ENCODE measurements at places on chromosomes 11 and 22. TPM values are rescaled to one million over a fixed set of nuclear protein-coding genes. Genes with fewer than 3 reads are reported as not detected.

DNA sequence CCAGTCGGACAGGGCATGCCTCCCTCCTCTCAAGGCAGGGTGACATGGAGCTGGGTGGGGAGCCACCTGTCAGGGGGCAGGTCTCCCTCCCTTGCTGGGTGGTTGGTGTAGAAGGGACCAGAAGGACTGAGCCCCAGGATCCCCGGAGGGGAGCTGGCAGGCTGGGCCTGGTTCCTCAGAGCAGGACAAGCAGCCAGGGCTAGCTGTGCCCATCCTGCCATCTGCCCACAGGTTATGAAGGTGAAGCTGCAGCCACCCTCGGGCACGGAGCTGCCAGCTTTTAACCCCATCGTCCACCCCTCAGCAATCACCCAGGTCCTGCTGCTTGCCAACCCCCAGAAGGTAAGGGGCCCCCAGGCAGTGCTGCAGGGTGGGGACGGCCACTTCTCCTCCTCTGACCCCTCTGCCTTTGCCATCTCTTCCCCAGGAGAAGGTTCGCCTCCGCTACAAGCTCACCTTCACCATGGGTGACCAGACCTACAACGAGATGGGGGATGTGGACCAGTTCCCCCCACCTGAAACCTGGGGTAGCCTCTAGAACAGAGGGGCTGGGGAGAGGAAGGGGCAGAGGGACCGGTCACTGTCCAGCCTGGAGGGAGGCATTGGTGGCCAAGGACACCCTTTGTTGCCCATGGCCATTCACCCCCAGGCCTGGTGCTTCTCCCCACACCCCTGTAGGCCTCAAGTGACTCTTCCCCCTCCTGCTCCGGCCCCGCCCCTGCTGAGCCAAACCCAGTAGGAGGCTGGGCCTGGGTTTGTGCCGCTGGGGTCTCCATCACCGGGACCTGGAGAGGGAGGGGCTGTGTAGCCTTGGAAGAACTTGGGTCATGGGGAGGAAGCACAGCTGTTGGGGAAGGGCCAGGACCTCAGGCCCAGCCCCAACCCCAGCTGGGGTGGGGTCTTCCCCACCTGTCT, 7.0 kb upstream of the SH3BP1 start:
- no peaks in the 10 kb centered on the region for H3K27me3 ChIP-seq
- H3K4me1 ChIP-seq: peaks cover 23% of the 10 kb centered on the region
- no peak for DNase-seq
- H3K36me3 ChIP-seq: peaks cover 22% of the 10 kb centered on the region

GRCh38 chr11:126993599-126993998, 7.0 kb downstream of the KIRREL3 start:
- H3K4me1 ChIP-seq: peaks cover 2% of the 10 kb centered on the region
- no peaks in the 10 kb centered on the region for H3K36me3 ChIP-seq
- DNase-seq: no peak
- H3K27me3 ChIP-seq: no peaks in the 10 kb centered on the region

- H3K4me3 ChIP-seq: no peak overlapping the region
- no peak overlapping the region for H3K27ac ChIP-seq
- no peaks in the 10 kb centered on the region for H3K36me3 ChIP-seq
- DNase-seq: no peak
- H3K4me1 ChIP-seq: peaks cover 28% of the 10 kb centered on the region
- no peaks in the 10 kb centered on the region for H3K27me3 ChIP-seq
These were observed 109.6 kb downstream of the TRIM29 start for GRCh38 chr11:120028181-120028896.

- no peaks in the 10 kb centered on the region for H3K27me3 ChIP-seq
- no peaks in the 10 kb centered on the region for H3K36me3 ChIP-seq
- no peaks in the 10 kb centered on the region for H3K4me1 ChIP-seq
- H3K4me3 ChIP-seq: no peak overlapping the region
- H3K27ac ChIP-seq: peak overlapping the region; percentile 34
These were observed 26.2 kb downstream of the UBASH3B start for GRCh38 chr11:122681735-122682134.

- no peak overlapping the region for H3K4me3 ChIP-seq
- H3K36me3 ChIP-seq: peaks cover 42% of the 10 kb centered on the region
- no peak overlapping the region for H3K27ac ChIP-seq
- peaks cover 11% of the 10 kb centered on the region for H3K4me1 ChIP-seq
- no peaks in the 10 kb centered on the region for H3K27me3 ChIP-seq
These were observed 54.7 kb upstream of the SLC25A1 start for GRCh38 chr22:19233189-19233661.

DNA sequence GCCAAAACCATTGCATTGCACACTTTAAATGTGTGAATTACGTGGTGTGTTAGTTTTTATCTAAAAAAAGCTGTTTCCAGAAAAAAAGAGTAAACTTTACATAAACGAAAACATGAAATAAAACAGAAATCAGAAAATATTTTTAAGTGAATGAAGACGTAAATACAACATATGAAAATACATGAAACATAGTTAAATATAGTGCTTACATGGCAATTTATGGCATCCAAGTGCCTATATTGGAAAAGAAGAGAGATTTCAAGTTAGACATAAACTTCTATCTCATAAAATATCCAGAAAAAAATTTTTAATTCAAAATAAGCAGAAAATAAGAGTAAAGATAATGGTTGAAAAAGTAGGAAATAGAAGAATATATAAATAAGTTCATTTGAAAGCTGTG, 11.9 kb upstream of the OR8D2 start:
- DNase-seq: no peak
- H3K27me3 ChIP-seq: no peaks in the 10 kb centered on the region
- no peak overlapping the region for H3K4me3 ChIP-seq
- H3K4me1 ChIP-seq: no peaks in the 10 kb centered on the region
- no peaks in the 10 kb centered on the region for H3K36me3 ChIP-seq
- H3K27ac ChIP-seq: no peak overlapping the region

DNA sequence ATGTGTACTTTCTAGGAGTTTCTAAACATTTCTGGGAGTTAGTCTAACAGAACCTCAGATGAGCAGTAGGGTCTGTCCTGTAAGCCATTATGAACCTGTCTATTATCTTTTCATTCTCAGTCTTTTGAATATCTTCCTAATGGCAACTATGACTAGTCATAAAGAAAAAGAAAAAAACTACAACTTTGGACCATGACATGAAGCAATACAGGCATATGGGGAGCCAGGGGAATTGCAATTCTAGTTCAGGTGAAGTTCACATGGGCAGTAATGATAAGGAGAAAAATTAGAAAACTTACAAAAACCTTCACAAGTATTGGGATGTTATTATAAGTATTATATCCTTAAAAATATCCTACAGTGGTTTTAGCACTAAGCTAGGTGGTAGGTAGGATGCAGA, 649.0 kb upstream of the ANO5 start:
- H3K27me3 ChIP-seq: no peaks in the 10 kb centered on the region
- no peak overlapping the region for H3K27ac ChIP-seq
- H3K4me3 ChIP-seq: no peak overlapping the region
- H3K36me3 ChIP-seq: no peaks in the 10 kb centered on the region
- DNase-seq: no peak
- H3K4me1 ChIP-seq: no peaks in the 10 kb centered on the region

GRCh38 chr11:117702946-117703598, 93.9 kb downstream of the DSCAML1 start:
- H3K27me3 ChIP-seq: no peaks in the 10 kb centered on the region
- H3K4me3 ChIP-seq: no peak overlapping the region
- H3K36me3 ChIP-seq: no peaks in the 10 kb centered on the region
- no peak for DNase-seq
- no peaks in the 10 kb centered on the region for H3K4me1 ChIP-seq

DNA sequence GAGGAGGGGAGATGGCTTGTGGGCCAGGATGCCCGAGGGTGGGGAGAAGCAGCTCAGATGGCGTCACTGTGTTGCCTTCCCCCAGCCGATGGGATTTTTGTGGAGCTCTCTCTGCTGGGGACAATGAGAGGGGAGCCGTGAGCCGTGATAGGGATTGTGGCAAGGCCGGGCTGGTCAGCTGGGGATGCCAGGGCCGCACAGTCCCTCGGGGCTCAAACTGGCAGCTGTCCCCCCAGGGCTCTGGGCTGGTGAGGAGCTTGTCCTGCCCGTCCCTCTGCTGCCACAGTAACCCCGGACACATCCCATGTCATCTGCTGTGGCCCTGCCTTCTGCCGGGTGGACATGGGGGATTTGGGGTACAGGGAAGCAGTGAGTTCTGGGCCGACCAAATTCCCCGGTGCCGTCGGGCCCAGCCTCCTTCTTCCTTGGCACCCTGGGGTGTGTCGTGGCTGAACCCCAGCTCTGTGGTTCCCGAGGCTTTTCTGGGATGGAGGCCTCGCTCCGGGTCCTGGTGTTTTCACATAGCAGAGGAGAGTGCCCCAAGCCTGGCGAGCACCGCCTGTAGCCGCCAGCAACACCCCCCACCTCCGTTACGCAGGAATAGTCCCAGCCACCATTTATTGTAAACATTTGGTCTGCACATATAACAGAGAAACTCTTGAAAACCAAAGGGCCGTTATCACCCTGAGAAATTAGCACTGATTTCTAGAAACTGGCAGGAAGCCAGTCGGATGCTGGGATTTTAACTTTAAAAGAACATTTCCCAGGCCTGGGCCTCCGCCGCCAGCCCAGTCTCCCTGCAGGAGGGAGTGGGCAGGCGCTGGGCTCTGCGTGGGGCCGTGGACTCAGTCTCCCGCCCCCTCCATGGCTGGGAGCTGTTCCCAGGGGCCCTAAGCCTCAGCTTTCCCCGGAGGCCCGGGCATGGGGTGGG, 9.9 kb downstream of the BRSK2 start:
- H3K4me3 ChIP-seq: no peak overlapping the region
- no peak overlapping the region for H3K27ac ChIP-seq
- DNase-seq: peak; percentile 73
- H3K27me3 ChIP-seq: no peaks in the 10 kb centered on the region
- no peaks in the 10 kb centered on the region for H3K36me3 ChIP-seq
- H3K4me1 ChIP-seq: peaks cover 90% of the 10 kb centered on the region

DNA sequence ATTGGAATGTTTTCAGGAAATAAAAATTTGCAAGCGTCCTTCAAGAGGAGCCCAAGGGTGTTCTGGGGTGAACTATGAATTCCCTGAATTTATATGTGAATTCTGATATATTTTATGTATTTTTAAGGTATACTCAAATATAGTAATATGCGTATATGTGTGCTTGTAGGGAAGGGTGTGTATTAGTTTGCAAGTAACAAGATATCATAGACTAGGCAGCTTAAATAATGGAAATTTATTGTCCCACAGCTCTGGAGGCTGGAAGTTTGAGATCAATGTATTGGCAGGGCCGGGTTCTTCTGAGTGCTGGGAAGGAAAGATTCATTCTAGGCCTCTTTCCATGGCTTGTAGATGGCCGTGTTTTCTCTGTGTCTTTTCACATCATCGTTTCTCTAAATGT, 16.2 kb upstream of the SLC6A5 start:
- H3K36me3 ChIP-seq: no peaks in the 10 kb centered on the region
- DNase-seq: no peak
- H3K4me1 ChIP-seq: no peaks in the 10 kb centered on the region
- no peaks in the 10 kb centered on the region for H3K27me3 ChIP-seq
- no peak overlapping the region for H3K4me3 ChIP-seq
- no peak overlapping the region for H3K27ac ChIP-seq

DNA sequence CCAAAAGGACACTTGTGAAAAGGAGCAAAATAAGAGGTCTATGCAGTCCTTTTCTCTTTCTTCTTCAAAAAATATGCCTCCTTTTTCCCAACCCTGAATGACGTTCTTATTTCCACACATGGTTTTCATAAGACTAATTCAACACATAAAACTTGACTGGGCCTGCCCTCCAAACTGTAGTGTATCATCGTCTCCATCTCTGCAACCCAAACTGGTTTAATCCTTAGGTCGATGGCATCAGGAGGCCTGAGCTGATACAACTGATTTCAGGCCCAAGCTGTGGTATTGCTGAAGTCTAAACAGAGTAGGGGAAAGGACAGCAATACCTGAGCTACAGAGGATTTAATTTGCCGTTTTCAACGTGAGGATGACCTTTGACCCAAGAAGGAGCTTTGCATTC, 130.0 kb upstream of the MTNR1B start:
- H3K4me3 ChIP-seq: no peak overlapping the region
- no peaks in the 10 kb centered on the region for H3K4me1 ChIP-seq
- H3K36me3 ChIP-seq: no peaks in the 10 kb centered on the region
- no peak for DNase-seq
- H3K27me3 ChIP-seq: no peaks in the 10 kb centered on the region

DNA sequence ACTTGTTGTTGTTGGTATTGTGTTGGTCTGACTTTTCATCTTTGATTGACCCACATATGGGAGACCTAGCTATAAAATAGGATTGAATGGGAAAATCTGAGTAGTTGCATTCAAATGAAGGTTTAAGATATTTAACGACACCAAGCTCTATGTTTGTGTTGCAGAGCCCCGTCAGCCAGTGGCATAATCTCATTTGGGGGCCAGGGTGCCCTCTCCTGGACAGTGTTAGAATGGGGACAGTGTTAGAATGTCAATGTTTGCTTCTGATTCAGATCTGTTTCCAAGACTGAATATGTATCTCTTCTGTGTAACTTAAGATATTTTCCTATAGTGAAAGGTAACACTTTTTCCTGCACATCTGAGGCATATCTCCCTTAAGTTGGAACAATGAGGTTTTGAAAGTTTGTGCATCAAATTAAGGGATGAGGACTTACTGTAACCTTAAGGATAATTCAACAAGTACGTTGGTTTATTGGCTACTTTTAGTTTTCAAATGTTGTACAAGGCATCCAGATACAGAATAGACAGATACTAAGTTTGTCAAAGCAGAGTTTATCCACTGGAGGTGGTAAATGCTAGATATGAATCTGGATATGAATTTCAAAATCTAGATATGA, 5.3 kb upstream of the OR52M1 start:
- no peak overlapping the region for H3K27ac ChIP-seq

- H3K4me1 ChIP-seq: no peaks in the 10 kb centered on the region
- no peaks in the 10 kb centered on the region for H3K36me3 ChIP-seq
- H3K4me3 ChIP-seq: no peak overlapping the region
- peak overlapping the region; percentile 39 for H3K27ac ChIP-seq
These were observed 13.0 kb upstream of the UBASH3B start for GRCh38 chr11:122642472-122642922.

DNA sequence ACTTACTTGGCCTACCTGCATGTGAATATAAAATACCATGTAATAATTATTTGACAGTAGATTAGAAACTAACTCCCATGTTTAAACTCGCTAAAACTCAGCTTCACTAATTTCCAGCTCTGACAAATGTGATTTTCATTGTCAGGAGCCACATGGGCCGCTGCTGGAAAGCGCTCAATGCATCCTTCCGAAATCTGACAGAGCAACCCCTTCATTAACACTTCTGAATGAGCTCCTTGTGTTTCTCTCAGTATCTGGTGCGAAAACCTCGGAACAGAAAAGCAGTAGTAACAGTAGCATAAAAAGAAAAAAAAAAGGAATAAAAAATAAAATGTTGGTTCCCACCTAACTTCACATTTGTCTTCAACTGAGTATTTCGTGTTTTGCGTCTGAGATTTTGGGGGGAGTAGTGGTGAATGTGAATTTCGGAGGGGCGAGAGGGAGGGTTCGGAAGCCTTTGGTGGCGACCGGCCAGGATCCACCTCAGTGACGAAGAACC, 710 bp downstream of the MTCH2 start:
- H3K4me1 ChIP-seq: peaks cover 19% of the 10 kb centered on the region
- no peaks in the 10 kb centered on the region for H3K27me3 ChIP-seq
- peak overlapping the region; percentile 99 for H3K4me3 ChIP-seq
- peak overlapping the region; percentile 85 for H3K27ac ChIP-seq
- peak; percentile 23 for DNase-seq

The PKDREJ gene
- not detected for polyA plus RNA-seq

The SDF2L1 gene
- 52.2 TPM for polyA plus RNA-seq

The DSCAML1 gene
- not detected for polyA plus RNA-seq

Data from SK-N-SH (cell line).